ENCODE measurements at places on chromosomes 4 and X. TPM values are rescaled to one million over a fixed set of nuclear protein-coding genes. Genes with fewer than 3 reads are reported as not detected.

ERVMER34-1 gene
- 0.26 TPM for total RNA-seq

CTAG1B gene
- not detected for total RNA-seq

FAM9C gene
- not detected for total RNA-seq

KLHL8 gene
- 6.7 TPM for total RNA-seq

FAM47B gene
- total RNA-seq: not detected

MXRA5 gene
- total RNA-seq: 0.13 TPM

MED12 gene
- total RNA-seq: 21.3 TPM

CITED1 gene
- 0.17 TPM for total RNA-seq
